ENCODE measurements at places on chromosomes 1 and 21.

GRCh38 chr1:111475701-111476100, 1.9 kb downstream of the C1orf162 start:
- no peak for DNase-seq

DNA sequence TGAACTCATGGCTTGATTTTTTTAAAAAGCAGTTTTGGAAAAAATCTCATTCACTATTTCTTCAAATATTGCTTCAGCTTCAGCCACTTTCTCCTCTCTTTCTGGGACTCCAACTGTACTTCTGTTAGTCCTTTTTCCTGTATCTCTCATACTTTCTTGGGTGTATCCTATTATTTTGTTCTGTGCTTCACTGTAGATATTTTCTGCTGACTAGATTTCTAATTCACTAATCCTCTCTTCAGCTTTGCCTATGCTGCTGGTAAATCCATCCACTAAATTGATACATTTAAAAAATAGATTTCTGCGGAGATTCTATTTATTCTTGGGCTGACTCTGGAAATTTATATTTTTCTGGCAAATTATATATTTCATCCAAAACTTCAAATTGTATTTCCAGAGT, 4.9 kb upstream of the KCNE2 start:
- DNase-seq = no peak

- no peak for DNase-seq
Measured at GRCh38 chr1:242449661-242450060, 74.8 kb downstream of the PLD5 start.

DNA sequence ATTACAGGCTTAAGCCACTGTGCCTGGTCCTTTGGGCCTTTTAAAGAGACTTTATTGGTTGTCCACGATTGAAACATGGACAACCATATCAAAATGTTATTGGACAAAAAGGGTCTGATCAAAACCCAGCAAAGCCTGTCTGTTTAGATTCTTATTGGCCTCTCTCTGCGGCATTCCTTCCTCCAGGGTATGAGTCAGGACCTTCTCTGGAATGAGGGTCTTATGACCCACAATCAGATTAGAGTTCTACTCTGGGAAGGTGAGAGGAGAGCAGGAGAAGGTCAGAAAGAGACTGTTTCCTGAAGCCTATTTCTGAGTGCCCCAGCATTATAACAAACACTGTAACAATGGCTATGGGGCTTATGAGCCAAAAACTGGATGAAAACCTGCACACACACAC, 7.9 kb downstream of the LURAP1 start:
- no peak for DNase-seq

- no peak for DNase-seq
Measured at GRCh38 chr1:9443913-9444445, 95.3 kb upstream of the SLC25A33 start.

DNA sequence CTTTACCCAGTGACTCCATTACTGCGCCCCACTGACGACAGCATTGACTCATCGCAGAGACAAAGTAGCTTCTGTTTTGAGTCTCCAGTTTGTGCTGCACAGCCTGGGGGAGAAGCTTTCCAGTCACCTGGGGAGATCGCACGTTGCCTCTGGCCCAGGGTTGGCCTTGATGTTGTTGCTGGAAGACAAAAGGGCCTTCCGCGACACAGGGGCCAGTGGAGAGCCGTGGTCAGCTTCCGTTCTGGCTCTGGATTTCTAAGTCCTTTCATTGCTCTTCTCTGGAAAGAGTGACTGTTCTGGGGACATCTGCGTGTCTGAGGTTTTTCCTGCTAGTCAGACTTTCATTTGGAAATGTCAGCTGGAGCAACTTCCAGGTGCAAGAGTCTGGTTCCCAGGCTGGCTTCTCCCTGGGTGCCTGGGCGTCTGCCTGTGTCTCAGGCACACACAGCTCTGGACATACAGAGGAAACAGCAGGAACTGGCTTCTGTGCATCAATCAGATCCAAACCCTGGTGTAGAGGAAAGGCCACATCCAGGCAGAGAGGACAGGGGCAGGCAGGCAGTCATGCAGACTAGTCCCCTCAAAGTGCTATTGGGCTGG, 257.0 kb downstream of the SIPA1L2 start:
- DNase-seq = no peak

- DNase-seq = no peak
Measured at GRCh38 chr1:9716404-9717192, 65.1 kb downstream of the PIK3CD start.

GRCh38 chr1:119275145-119276134, 93.1 kb upstream of the HAO2 start:
- peak; percentile 24 for DNase-seq

DNA sequence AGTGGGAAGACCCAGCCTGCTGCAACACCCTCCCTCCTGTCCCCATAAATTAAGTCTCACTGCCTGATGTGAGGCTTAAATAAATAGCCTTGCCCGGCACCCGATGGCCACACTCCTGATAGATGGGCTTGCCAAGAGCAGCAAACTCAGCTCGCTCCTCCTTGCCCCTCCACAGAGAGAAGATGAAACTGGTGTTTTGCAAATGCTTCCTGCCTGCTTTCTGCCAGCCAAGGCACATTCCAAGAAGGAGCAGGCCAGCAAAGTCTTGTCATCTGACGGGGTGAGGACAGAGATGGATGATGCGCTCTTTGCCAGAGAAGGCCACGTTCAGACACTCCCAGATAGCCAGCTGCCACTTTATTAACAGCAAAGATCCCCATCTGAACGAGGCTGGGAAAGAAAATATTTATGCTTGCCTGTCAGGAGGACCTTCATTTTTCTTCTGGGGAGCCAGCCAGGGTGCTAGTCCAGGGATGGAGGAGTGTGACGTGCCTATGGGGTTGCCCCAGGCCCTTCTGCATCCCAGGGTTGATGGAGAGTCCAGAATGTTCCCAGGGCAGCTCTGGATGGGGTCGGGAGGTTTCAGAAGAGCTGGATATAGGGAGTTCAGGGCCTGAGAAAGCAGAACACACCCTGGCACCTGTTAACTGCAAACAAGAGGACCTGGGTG, 265.4 kb downstream of the FOXD2 start:
- DNase-seq = no peak

GRCh38 chr1:13687151-13687715, 12.8 kb upstream of the PRDM2 start:
- DNase-seq = no peak
